8988T (cell line): ENCODE measurements at places on chromosomes 5 and 9.

DNA sequence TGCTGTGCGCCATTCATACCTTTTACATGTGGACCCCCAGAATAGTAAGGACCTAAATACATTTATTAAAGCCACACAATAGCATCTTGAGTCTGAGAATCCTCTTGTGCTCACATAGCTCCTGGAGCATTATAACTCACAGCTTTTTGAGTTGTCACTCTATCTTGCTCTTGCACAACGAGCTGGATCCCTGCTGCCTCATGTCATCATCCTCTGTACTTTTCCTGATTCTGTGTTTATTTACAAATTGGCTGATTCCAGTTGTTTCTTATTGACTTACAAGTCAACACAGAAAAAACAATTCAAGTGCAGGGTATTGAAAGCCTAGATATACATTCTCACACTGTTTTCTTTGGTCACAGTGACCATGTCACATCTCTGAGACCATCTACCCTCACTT lies 112.9 kb downstream of the SLC1A3 start:
- DNase-seq = no peak

DNA sequence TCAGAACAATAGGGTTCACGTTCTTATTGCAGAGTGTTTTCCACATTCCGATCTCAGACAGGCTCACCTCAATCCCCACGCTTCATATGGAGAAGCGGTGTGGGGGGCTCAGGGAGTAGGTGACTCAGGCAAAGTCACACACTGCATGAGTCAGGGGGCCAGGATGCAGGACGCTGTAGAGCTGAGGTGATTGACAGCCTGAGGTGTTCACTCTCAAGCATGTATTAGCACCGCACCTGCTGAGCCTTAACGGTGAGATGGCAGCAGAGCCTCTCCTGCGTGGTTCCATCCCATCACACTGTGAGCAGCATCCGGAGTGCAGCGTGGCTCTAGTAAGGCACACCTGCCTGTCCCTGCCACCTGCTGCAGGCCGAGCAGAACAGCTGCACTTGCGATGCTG lies 194.0 kb downstream of the IRX2 start:
- DNase-seq = no peak

DNA sequence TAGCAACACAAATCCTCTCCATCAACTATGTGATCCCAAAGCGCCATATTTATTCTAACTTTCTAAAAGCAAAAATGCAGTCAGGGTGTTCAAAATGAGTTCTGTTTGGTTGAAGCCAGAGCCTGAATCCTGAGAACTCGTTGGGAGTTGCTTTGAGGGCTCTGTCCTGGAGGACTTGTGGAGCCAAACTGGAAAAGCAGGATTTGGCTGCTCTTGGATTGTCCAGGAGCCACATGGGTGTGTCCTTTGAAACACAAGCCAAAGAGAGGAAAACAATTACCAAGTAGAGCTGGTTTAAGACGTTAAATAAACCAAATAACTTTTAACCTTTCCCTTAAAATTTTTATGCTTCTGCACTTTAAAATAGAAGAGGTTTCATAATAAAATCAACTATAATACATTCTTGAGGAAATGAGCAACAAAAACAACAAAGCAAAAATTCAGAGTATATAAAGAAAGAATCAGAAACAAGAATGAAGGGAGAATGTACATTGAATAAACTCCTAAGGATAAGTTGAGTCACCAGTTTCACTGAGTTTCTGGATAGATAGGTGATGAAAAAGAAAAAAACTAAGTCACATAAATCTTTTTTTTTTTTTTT lies 13.5 kb downstream of the C5orf46 start:
- no peak for DNase-seq

- no peak for DNase-seq
Observed at GRCh38 chr9:108475813-108476212, 380.0 kb downstream of the ACTL7B start.

GRCh38 chr9:123326662-123327093 lies 29.3 kb upstream of the CRB2 start:
- DNase-seq = no peak

DNA sequence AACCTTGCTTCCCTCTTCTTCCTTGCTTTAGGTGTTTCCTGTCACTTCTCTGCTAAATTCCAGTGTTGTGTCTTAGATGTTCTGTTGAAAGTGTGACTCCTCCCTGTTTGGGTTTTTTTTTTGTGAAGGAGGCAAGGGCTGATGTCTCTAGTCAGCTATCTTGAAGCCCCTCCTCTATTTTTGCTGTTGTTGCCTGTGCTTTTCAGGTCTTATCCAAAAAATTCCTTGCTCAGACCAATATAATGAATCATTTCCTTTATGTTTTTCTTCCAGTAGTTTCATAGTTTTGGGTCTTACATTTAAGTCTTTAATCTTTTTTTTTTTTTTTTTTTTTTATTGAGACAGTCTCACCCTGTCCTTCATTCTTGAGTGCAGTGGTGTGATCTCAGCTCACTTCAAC lies 22.3 kb downstream of the RIC1 start:
- DNase-seq = no peak

GRCh38 chr9:128276574-128277270 lies 646 bp downstream of the SWI5 start:
- no peak for DNase-seq

GRCh38 chr9:88593537-88594185 lies 58.7 kb downstream of the NXNL2 start:
- DNase-seq = no peak

DNA sequence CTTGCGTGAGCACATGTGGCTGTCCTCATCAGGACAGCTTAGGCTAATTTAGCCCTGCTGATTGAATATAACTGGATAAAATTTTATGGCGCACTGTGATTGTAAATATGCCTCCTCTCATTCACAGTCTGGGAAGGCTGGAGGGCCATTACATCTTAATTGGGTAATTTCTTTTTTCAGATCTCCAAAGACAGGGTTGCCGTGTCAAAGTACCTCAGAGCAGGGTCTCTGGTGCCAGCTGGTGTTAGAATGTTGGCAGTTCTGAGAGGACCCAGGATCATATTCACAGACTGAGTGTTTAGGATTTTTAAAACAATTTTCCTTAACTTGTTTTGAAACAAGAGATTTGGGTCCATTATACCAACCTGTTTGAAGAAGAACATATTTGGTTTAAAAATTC lies 455.7 kb upstream of the TLE4 start:
- DNase-seq = no peak

GRCh38 chr5:10045376-10045775 lies 204.3 kb downstream of the ATPSCKMT start:
- no peak for DNase-seq

- DNase-seq = no peak
Observed at GRCh38 chr5:169796731-169797130, 159.7 kb downstream of the DOCK2 start.

DNA sequence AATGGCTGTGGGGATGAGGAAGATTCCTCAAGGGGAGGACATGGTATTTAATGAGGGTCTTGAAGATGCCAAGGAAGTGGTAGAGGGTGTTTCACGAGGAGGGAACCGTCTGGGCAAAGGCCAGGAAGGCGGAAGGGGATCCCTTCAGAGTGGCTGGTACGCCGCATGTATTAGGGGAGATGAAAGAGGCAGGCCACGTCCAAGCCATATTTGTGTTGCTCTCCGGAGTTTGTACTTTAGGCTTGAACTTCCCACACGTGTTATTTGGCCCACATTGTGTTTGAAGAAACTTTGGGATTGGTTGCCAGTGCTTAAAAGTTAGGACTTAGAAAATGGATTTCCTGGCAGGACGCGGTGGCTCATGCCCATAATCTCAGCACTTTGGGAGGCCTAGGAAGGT lies 1.2 kb downstream of the FXN start:
- no peak for DNase-seq

DNA sequence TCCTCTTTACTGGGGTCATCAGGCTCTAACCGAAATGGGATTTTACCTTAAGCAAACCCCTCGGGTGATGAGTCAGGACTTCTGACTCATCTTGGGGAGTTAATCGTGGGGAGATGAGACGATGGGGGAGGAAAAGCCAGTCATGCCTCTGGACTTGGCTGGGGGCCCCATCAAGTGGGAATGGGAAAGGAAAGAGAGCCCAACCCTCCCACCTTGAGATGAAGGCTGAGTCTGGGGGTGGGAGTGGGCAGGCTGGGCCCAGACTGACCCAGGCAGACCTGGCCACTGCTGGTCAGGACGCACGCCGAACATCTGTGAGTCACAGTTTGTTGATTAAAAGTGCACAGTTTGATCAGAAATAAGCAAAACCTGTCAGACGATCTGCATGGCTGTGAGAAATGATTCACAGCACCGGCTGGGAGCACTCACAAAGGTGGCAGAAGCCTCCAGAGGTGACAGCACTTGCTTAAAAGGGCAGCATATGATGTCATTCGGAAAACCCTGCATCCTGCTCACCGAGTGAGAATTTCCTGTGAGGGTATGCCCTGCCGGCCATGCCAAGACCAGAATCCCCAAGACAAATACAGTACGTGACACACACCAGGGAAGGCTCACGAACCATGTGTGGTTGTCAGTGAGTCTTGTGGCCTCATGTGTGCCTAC lies 50.0 kb upstream of the SLC25A51 start:
- peak; percentile 82 for DNase-seq

DNA sequence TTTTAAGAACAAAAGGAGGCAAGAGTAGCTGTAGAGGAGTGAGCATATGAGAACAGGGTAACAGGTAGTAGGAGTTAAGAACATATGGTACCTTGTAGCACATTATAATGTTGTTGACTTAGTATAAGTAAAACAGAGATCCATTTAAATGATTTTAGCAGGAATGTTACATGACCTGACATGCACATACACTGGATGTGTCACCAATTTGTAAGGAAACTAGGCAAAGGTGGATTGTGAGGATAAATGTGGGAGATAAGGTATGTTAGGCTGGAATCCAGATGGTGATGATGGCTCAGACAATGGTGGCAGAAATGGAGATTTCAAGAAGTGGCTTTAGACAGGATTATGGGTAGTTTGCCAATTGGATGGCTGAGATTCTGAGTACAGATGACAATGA lies 443.1 kb upstream of the DAB2 start:
- DNase-seq = no peak

DNA sequence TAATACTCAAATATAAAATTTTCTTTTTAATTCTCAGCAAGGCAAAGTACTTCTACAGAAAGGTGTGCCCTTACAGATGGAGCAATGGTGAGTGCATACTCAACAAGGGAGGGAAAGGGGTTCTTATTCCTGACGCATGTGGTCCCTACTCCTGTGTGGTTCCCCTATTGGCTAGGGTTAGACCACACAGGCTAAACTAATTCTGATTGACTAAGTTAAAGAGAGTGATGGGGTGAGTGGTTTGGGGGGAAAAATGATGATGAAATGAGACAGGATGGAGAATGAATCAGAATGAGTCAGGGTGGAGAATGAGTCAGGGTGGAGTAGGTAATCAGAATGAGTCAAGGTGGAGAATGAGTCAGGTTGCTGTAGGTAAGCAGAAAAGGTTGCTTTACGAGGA lies 22.9 kb upstream of the HMGCS1 start:
- DNase-seq = no peak

- DNase-seq = no peak
Observed at GRCh38 chr9:36632892-36633291, 60.2 kb downstream of the MELK start.

- DNase-seq = no peak
Observed at GRCh38 chr9:122263699-122264349, 816 bp downstream of the RBM18 start.

DNA sequence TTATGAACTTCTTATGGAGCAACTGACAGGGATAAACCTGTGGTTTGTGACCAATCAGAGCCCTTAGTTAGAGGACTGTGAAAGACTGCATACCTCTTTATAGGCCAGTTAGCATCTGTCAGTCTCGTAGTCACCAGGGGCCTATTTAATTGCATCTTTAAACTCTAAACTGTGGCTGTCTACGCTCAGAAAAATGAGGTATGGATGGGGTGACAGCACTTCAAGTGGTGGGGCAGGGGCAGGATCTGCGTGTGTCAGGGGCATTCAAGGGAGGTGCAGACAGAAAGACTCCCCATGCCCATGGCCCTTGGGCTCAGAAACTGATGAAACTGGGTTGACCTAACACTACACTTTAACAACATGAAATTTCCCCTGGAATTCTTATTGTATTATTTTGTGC lies 132.6 kb upstream of the TBCA start:
- DNase-seq = no peak

DNA sequence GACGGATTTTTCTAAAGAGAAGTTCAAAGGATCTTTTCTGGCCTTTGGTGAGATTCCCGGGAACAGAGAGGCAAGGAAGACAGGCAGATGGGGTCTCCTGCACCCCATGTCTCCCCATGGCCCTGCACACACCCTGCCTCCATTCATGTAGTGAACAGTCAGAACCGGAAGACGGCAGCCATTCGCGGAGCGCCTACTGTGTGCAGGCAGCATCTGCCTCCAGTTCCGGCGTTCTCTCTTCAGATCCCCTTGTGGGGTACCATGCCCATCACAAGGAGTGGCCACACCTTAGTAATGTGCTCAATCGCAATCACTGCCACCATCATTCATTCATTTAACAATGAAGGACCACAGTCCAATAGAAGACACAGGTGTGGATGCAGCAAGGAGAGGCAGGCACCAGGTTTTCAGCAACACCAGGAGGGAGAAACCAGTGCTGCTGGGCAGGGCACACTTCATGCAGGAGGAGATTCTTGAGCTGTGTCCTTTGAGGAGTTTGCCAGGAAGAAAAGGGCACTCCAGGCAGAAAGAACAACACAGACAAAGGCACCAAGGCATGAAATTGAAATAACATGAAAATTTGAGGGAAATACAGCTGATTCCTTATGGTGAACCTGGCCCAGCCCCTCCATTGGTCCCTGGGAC lies 171.5 kb upstream of the PHYKPL start:
- no peak for DNase-seq

DNA sequence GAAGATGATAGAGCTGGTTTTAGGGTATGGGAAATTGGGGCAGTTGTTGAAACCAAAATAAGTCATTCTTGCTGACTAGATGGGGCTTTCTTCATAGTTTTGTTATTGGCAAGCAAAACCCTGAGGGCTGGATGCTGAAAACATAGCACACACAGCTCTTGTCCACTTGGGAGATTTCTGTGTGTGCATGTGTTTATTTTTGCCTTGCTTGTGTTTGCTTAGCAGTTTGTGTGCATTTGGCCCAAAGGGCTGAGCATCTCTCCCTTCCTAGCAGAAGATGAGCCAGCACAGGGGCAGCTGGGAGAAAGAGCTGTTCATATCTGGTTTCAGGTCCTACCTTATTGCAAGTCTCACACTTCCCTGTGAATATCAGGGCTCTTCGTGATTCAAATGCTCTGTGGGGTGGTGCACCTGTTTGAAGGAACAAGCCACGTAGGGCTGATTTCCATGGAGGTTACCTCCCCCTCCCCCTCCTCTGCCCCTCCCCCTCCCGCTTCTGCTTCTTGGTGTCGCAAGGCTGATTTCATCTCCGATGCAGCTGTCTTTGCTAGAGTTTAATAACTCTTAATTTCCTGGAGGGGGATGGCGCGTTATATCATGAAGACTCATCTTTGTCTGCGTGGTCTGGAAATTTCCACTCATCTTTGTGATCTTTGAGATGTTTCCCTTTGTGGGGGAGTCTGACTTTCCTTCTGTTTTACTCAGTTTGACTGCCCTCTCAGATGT lies 296.5 kb downstream of the ARHGAP26 start:
- no peak for DNase-seq

- DNase-seq = no peak
Observed at GRCh38 chr9:3879726-3880505, 354.1 kb upstream of the RFX3 start.

- DNase-seq = no peak
Observed at GRCh38 chr5:39532511-39532910, 107.7 kb upstream of the DAB2 start.

GRCh38 chr9:107557236-107557990 lies 67.8 kb upstream of the KLF4 start:
- DNase-seq = no peak

GRCh38 chr9:13088720-13089427 lies 190.6 kb downstream of the MPDZ start:
- peak; percentile 8 for DNase-seq

- no peak for DNase-seq
Observed at GRCh38 chr5:60977956-60978737, 33.1 kb downstream of the NDUFAF2 start.

- DNase-seq = no peak
Observed at GRCh38 chr9:122991370-122991830, 42.1 kb upstream of the GPR21 start.
